ENCODE measurements at places on chromosomes 6 and 20.
A peak's percentile ranks its signal among the peaks of the same experiment; 100 is the strongest.

DNA sequence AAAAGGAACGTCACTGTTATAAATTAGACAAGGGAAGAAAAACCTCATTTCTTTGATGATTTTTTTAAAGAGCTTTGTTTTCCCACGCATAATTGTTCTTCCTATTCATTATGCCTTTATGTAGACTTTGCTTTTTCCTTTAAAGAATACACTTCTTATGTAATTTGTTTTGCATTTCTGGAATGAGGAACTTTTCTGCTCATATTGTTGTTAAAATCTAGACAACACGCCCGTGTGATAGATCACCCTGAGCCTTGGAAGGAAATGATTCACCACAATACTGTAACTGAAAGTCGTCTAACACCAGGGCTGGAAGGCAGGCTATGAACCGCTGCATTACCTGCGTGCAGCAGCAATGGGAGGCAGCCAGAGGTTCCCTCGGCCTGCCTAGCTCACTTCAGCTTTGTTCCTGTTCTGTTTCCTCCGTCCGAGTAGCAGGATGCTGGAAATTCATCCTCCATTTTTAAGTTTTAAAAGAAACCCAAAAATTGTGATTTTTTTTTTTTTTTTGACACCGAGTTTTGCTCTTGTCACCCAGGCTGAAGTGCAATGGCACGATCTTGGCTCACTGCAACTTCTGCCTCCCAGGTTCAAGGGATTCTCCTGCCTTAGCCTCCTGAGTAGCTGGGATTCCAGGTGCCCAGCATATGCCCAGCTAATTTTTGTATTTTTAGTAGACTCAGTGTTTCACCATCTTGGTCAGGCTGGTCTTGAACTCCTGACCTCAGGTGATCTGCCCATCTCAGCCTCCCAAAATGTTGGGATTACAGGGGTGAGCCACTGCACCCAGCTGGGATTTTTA lies 49.6 kb upstream of the ZNF217 start:
- peak; percentile 82 for DNase-seq

DNA sequence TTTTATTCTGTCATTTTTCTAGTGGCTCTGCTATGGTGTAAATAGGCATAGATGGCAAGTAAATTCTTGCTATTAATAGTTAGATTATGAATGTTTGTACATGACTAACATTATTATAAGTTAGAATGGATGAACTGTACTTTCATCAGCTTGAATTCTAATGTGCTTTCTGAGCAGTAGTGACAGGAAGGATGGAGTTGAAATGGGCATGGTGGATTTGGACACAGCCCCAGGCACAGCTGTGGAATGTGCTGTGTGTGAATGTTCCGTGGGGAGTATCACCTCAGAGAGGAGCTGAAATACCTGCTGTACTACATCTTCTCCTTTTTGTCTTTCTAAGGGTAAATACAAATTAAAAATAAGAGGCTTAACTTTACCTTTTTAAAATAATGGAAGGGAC lies 66.8 kb downstream of the FBXO5 start:
- DNase-seq = no peak

DNA sequence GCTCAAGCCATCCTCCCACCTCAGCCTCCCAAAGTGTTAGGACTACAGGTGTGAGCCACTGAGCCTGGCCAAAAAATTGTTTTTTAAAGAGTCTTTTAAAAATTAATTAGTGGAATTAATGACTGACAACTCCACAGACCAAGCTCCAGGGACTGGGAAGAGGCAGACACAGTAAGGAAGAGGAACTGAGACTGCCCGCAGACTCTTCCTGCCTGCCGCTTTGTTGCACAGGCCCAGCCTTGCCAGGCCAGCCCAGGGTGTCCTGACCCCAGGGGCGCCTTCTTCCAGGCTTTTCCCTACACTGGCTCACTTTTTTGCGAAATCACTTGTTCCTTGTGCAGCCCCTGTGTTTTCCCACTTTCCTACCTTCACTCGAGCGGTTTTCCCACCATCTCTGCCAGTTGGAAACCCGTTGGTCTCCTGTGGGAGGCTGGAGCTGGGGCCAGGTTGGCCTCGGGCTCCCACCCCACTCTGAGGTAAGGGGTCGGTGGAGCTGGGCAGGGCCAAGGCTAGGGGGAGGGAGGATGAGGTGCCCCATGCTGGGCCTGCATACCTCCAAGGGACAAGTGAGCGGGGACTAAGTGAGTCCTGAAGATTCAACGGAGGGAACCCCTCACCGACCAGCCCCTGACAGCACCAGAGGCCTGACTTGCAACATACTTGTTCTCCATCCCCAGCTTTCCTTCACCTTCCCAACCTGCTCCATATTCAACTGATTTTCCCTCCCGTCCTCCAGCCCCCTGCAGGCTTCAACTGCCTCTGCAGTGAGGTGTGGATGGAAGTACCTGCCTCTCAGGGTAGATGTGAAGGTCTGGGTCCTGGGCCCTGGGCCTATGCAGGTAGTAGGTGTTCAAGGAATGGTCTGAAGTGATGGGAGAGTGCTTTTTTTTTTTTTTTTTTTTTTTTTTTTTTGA lies 23.5 kb upstream of the SMIM29 start:
- no peak for DNase-seq

GRCh38 chr6:52310932-52311331 lies 26.4 kb upstream of the MCM3 start:
- DNase-seq = no peak

DNA sequence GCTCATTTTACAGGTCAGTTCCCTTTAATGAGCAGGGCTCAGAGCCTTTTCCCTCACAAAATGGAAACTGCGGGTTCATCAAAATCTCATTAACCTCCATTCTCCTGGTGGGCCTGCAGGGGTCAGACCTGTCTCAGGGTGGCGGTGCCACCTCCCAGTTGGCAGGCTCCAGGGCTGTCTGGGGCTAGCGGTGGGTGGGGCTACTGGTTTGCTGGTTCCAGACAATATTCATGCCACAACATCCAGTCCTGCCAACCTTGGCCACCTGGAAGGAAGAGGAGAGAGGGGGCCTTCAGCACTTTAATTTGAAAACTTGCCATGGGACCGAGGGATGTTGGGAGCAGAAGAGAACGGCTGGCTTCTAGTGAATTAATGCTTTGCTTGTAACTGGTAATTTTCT lies 41.9 kb upstream of the CTNNBL1 start:
- DNase-seq = peak; percentile 44

DNA sequence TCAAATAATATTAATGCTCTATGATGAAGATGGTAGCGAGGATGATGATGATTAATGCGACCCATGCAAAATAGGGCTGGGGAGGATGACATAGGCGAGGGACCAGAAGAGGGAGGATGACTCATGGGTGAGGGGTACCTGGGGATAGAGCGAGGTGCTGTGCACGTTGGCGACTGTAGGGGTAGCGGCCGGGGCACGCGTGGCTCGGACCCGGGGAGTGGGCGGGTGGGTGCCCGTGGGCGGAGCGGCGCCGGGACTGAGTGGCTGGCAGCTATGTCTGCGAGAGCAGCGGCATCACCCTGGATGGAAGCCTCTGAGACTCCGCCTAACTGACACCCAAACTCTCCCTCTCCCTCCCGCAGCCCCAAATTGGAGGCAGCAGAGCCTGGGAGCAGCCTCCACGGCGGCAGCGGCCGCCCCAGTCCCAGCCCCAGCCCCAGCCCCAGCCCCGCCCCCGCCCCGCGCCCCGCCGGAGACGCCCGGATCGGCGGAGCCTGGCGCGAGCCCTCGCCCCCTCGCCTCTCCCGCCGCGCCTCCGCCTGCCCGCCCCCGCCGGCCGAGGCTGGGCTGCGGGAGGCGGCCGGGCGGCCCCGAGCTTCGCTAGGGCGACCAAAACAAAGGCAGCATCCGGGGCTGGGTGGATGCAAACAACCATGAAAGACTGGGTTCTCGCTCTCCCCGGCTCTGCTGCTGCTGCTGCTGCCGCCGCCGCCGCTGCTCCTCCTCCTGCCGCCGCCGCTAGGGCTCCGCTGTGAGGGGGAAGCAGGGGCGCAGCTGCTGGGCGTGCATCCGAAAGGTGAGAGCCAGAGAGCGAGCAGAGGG lies at the start of gene RIMS1:
TSS of gene RIMS1 (plus strand) at position 367 of the 822 bp plus-strand sequence. CDS start 474 bp downstream, outside the sequence.
- DNase-seq = peak; percentile 26

DNA sequence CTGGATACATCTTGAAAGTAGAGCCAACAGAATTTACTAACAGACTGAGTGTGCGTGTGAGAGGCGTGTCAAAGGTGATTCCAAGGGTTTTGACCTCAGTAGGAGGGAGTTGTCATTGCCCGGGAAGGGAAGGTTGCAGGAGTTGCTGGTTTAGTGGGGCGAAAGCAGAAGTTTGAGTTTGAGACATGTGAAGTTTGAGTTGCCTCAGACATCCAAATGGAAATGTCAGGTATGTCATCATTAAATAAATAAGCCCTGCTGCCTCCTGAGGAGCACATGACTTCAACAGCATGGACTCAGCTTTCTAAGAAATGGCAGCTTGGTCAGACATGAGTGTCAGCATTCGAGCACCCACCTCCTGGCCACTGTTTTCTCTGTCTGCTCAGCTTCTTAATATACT lies 26.6 kb upstream of the TGM2 start:
- DNase-seq = no peak

DNA sequence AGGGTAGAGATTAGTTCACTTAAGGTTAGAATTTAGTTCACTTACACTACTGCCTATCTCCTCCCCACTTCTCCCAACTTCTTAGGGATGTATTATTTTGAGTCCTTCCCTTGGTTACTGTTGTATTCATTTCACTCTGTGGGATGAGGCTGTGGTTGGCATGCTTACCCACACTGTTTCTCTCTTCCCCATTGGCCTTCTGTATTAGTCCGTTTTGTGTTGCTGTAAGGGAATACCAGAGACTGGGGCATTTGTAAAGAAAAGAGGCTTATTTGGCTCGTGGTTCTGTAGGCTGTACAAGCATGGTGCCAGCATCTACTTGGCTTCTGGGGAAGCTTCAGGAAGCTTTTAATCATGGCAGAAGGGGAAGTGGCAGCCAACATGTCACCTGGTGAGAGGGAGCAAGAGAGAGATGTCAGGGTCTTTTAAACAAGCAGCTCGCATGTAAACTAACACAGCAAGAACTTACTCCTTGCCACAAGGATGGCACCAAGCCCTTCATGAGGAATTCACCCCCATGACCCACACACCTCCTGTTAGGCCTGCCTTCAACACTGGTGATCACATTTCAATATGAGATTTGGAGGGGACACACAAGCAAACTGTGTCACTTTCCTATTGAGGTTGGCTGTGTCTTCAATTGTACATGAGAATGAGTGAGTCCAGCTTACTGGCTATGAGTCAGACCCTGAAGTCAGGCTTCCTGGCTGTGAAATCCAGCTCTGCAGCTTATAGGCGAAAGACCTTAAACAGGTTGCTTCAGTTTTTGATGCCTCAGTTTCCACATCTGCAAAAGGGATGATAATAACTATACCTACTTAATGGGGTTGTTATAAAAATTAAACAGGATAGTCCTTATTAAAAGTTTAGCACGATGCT lies 53.3 kb downstream of the SYNDIG1 start:
- DNase-seq = no peak

DNA sequence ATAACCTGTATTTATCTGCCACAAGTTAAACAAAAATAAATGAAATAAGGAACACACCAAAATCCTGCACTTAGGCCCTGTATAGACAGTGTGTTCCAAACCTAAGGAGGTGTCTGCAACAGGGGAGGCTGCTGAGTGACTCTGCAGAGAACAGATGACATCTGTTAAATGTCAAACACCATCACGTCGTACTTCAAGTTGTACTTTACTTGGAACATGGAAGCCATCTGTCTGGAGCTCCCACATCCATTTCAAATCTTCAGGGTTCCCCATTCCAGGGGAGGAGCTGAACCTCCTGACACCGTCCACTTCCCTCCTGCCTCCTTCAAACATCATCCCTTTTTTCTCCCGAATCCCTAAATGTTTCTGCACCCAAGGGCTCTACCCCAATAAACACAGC lies 1.8 kb upstream of the MAP7 start:
- no peak for DNase-seq

- DNase-seq = no peak
Observed at GRCh38 chr20:41124451-41125094, 12.8 kb upstream of the PLCG1 start.

DNA sequence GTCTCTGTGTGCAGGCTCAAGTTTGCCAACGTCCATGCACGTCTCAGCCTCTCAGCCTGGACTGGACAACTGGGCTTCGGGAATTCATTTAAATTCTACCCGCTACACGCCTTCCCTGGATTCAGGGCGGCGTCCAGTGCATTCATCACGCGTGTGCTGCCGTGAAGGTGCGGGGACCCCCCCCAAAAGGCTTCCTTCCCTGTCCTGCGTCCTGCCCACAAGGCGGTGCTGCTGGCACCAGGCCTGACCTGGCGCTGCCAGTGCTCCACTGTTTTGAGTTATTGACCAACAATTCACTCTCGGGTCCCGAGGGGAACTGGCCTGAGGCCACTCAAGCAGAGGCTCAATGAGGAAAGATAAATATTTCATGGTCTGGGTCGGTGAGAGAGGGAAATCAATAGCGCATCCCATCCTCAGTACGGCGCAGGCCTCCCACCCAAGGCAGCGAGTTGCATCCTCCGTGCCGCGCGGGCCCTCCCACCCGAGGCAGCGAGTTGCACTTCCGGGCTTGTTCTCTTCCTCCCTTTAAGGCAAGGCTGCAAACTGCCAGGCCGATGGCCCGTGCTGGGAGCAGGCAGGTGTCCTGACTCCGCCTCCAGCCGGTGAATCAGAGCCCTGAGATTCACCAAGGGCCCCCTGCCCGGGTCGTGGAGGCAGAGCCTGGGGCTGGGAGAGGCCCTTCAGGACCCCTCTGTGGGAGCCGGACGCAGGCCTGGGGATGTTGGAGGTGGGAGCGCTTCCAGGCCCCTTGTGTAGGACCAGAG lies 22.8 kb upstream of the BHLHE23 start:
- DNase-seq = no peak

DNA sequence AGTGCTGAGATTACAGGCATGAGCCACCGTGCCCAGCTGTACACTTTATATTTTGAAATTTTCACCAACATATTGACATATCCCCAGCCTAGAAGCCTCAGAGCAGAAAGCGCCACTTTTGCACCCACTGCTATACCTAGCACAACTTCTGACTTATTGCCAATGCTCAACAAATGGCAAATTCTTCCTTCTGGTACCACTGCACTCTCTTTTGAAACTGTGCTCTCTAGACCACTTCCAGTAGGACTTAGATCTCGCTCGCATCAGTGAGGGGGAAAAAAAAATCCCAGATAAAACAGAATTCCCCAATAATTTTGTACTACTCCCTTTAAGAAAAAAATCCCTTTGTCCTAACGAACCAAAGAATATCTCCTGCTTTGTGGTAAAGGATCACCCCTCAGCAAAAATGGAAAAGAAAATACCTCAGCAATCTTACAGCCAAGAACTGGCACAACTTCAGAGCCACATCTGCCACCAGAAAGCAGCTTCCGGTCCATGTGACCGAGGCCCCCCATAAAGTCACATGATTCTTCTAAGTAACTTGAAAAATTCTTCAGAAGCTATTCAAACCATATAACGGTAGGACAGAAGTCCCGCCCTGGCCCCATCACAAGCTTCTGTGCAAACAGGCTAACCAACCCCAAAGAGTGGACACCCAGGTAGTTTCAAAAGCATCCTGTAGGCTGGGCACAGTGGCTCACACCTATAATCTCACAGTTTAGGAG lies 18.5 kb upstream of the IL17F start:
- DNase-seq = no peak

- DNase-seq = no peak
Observed at GRCh38 chr20:63312690-63313348, 19.8 kb downstream of the COL20A1 start.

GRCh38 chr6:148888856-148889255 lies 142.0 kb downstream of the UST start:
- DNase-seq = no peak

GRCh38 chr20:19723813-19724430 lies 34.1 kb upstream of the RIN2 start:
- no peak for DNase-seq

GRCh38 chr20:64140061-64140931 lies 24.0 kb upstream of the MYT1 start:
- DNase-seq = no peak

- no peak for DNase-seq
Observed at GRCh38 chr20:44601236-44601671, 18.9 kb downstream of the PKIG start.

- DNase-seq = no peak
Observed at GRCh38 chr20:18731940-18732339, 81.6 kb upstream of the SCP2D1 start.

Measured in EL (cell line).